Activated CD4-positive, alpha-beta T cell treated with anti-CD3 and anti-CD28 coated beads, Interleukin-2, amount 50 U/mL, for 48 hours (primary cell): ENCODE measurements at places on chromosomes 2 and 18.

GRCh38 chr2:128681507-128681906 lies 362.8 kb upstream of the HS6ST1 start:
- no peak for DNase-seq

DNA sequence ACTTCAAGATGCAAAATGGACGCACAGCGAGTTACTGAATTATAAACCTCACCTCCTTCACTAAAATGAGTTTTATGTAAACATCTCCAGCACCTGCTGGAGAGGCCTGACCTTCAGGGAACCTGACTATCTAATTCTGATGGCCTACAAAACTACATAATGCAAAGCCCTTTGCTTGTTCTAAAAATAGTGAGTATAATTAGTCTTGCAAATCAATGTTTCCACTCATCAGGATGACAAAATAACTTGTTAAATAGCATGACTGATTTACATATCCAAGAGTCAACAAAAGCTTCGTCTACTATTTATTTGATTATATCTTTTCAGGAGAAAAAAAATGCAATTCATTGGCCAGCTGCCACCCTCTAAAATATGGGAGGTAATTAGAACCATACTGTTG lies 326.3 kb upstream of the MC4R start:
- no peak for DNase-seq

GRCh38 chr2:227634201-227634600 lies 16.9 kb downstream of the SCYGR4 start:
- no peak for DNase-seq

- no peak for DNase-seq
Observed at GRCh38 chr2:160309585-160309984, 109.5 kb upstream of the ITGB6 start.

- no peak for DNase-seq
Observed at GRCh38 chr2:215794829-215795546, 218.4 kb downstream of the MREG start.

GRCh38 chr2:120878970-120879369 lies 143.3 kb downstream of the GLI2 start:
- no peak for DNase-seq

DNA sequence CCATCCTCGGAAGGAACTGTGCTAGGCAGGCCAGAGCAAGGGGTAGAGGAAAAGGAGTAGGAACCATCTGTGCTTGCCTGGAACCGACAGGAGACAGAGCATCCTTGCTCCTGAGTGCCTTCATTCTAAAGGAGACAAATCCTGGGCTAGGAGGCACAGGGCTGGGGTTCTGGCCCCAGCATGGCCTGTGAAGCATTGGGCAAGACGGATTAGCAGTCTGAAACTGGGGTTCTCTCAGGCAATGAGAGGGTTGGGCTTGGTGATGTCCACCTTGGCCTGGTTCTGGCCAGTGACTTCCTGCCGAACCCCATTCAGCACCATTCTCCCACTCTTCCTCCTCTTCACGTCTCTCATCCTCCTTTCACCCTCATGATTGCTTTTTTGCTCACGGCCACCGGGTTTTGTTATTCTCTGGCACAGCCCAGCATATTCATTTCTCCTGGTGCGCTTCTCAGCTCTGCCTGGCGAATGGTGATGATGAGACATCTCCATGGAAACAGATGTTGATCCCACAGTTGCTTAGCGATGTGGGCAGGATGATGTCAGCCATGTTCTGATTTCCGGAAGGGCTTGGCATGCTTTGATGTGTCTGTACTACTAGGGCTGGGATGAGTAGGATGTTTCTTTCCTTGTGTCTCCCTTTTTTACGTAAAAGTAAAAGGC lies 127.7 kb downstream of the CAPN13 start:
- DNase-seq = no peak

- DNase-seq = no peak
Observed at GRCh38 chr2:42057159-42057901, 9.5 kb downstream of the PKDCC start.

- DNase-seq = no peak
Observed at GRCh38 chr2:156648522-156648921, 212.3 kb downstream of the GPD2 start.

- no peak for DNase-seq
Observed at GRCh38 chr2:21928292-21928691, 804.5 kb downstream of the TDRD15 start.

GRCh38 chr2:62435720-62436119 lies 70.3 kb downstream of the TMEM17 start:
- no peak for DNase-seq

- no peak for DNase-seq
Observed at GRCh38 chr2:150759106-150759505, 271.6 kb upstream of the RND3 start.

- no peak for DNase-seq
Observed at GRCh38 chr2:85800586-85800985, 46.8 kb downstream of the ATOH8 start.

DNA sequence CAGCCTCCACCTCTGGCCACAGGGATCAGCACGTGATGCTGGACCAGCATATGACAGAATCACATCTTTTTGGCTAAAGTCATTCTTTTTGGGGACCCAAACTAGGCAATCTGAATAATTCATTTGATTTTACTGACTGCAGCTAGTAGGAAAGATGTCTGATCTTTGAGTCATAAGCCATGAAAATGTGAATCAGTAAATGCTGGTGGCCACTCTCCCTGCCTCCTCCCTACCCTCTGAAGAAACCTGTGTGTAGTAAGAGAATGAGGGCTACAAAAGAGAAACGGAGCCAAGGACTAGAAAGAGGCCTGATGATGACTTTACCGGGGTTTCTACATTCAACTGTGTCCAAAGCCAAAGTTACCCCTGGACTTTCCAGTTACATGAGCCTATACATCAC lies 10.1 kb upstream of the LRPPRC start:
- no peak for DNase-seq

DNA sequence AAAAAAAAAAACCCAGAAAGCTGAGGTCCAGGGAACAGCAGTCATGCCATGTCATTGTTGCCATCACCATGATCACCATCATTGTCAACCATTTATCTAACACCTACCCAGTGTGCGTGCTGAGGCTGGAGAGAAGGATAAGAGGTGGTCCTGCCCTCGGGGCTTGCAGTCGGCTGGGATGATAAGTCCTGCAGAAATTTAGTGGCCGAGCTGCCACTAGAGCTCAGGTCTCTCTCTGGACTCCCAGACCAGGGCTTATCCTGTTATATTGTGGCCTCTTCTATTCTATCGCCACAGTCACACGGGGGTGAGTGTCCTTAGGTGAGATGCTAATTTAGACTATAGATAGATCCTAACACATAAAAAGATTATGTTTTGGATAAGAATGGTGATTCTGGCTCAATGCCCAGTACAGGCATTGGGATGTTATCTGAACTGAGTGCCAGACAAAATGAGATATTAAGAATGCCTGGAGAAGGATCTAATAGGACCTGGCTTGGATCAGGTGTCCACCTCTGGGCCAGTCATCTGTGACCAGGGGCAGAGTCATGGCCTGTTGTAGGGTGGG lies 43.2 kb upstream of the YWHAQ start:
- no peak for DNase-seq

GRCh38 chr18:59846814-59847490 lies 52.8 kb upstream of the PMAIP1 start:
- peak; percentile 65 for DNase-seq

- DNase-seq = no peak
Observed at GRCh38 chr18:30625961-30626360, 416.6 kb downstream of the DSC3 start.

- peak; percentile 22 for DNase-seq
Observed at GRCh38 chr2:210503001-210503623, 26.6 kb upstream of the LANCL1 start.

GRCh38 chr2:71129114-71129901 lies 721 bp downstream of the MCEE start:
- no peak for DNase-seq

GRCh38 chr18:48947092-48947491 lies 3.7 kb downstream of the SMAD7 start:
- DNase-seq = no peak

GRCh38 chr2:25743132-25743830 lies 69.9 kb upstream of the DTNB start:
- no peak for DNase-seq

- no peak for DNase-seq
Observed at GRCh38 chr18:67432806-67433205, 83.7 kb downstream of the DSEL start.

- DNase-seq = no peak
Observed at GRCh38 chr18:41043876-41044275, 911.2 kb upstream of the PIK3C3 start.

DNA sequence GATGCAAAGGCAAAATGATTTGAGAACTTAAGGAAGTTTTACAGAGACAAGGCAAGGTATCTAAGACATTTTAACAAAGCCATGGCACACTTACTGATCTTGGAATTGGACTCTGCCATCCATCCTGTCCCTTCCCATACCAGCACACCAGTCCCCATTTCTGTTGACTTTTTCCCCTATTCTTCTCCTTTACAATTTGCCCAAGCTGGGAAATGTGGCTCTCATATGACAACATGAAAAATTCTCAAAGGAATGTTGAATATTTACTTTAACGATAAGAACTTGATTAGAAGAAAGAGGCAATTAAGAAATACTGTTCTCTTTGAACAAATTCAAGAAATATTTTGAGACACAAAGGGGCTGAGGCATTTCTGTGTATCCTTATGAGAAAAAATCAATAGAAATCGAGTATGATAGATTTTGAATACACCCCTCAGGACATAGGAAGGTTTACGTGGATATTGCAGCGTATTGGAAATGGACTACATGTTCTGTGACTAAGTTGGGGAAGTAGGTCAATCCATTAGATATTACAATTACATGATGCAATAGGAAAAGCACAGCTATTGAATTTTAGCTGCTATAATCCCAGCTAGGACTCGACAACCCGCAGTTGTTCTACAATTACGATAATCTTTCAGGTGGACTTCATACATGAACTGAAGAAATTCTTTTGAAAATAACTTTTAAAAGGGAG lies 201.6 kb downstream of the TRIB2 start:
- DNase-seq = no peak

- no peak for DNase-seq
Observed at GRCh38 chr2:224069172-224069571, 30.1 kb upstream of the SERPINE2 start.

DNA sequence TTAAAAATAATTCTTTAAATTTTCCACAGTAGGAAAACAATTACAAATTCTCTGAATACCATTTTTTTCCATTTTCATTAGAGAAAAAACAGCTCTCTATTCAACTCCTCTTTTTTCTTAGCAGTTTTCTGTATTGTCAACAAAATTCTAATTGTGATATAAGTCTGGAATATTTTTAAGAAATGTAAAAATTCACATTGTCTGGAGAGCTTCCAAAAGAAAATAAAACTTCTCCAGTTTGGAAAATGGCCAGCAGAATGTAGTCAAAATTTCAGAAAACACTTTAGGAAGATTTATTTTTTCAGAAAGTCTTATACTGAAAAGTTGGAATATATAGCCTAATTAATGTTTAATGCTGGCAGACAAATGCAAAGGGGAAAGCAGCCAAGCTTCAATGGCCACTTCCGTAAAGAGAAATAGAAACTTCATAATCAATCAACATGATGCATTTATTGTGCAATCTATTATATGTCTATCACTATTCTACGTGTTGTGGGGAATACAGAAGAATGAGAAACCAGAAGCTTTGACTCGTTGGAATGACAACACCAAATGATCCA lies 733.2 kb upstream of the PKDCC start:
- no peak for DNase-seq

DNA sequence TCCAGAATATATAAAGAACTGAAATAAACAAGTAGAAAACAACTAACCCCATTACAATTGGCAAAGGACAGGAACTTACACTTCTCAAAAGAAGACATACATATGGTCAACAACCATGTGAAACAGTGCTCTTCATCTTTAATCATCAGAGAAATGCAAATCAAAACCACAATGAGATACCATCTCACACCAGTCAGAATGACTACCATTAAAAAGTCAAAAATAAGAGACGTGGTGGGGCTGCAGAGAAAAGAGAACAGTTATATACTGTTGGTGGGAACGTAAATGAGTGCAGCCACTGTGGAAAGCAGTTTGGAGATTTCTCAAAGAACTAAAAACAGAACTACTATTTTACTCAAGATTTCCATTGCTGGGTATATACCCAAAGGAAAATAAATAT lies 1696.3 kb upstream of the TMEFF2 start:
- DNase-seq = no peak

DNA sequence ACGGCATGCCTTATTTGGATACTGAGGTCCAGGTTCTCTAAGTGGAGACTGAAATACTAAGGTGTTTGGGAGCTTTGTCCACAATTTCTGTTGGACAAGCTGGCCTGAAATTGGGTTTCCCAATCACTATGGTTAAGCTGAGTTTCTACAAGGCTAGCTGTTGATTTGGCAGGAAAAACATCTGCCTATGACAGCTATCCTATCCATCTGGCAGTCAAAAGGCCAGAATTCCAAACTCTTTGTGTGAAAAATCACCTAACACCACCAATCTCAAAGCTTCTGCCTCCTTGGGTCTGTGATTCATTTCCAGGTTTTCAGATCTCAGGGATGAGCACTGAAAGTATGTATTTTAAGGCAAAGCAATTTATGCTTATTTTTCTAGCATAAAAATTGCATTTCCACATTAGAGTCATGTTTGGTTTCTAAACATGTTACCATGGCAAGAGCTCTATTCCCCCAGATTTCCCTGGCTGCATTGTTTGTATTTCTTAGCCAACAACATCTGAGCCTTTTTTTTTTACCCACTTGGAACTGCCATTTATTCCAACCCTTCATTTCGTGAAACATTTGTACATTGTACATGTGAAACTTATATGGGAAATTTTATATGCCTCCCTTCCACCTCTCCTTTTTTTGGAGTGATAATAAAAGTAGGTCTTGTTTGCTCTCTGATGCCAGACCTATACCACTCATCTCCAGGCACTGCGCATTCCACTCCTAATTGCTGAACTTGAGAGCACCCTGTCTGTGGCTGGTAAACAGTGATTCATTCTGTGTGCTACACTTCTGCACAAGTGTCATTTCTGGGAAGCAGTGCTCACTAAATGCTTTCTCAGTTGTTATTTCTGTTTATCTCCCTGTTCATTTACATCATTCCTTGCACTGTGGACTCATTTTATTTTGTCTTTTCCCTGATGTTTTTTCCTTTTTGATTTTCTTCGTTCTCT lies 15.9 kb upstream of the CCDC85A start:
- DNase-seq = no peak

DNA sequence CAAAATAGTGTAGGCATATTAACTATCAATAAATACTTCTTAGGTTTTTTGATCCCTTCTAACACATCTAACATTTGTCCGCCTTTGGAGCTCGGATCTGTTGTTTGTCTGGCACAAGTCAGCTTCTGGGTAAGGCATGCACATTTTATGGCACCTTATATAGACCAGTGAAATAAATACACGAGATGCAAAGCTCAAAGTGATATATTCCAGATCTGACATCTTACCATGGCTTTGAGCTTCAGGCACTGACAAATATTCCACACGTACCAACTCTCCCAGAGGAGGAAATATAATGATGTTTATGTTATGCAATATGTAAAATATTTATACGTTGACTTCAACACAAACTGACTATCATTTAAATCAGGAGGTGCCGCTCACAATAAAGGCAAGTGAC lies 430.1 kb upstream of the SMIM21 start:
- DNase-seq = no peak
